ENCODE measurements at places on chromosomes 13 and 19. TPM values are rescaled to one million over a fixed set of nuclear protein-coding genes. Genes with fewer than 3 reads are reported as not detected.

RFPL4AL1 gene
- total RNA-seq: not detected

DNA sequence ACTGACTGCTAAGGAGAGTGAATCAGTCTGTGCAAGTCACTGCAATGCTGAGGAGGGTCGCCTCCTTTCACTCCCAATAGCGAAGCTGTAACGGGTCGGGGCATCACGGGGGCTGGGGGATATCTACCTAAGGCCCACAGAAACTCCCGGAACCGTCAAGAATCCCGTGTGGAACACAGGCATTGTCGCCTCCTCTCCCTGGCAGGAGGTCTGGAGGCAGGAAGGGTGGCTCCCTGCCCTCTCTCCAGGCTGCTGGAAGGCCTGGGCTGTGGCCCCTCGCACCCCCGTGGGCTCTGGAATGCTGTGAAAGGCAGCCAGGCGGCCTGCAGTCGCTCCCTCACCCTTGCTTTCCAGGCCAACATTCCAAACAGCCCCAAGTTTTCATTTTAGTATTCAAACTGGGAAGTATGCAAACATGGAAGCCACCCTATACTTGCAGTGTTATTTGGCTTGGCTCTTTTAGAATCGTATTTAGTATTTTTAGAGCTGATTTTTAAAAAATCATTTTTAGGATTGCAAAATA is 109.4 kb downstream of the CRYL1 start:
- no peaks in the 10 kb centered on the region for H3K36me3 ChIP-seq
- peaks cover 26% of the 10 kb centered on the region for H3K4me1 ChIP-seq
- peaks cover 40% of the 10 kb centered on the region for H3K27me3 ChIP-seq
- DNase-seq: no peak

- H3K36me3 ChIP-seq: no peaks in the 10 kb centered on the region
- H3K27ac ChIP-seq: no peak overlapping the region
- H3K4me1 ChIP-seq: no peaks in the 10 kb centered on the region
- no peak overlapping the region for H3K4me3 ChIP-seq
- DNase-seq: no peak
Observed at GRCh38 chr19:364496-365287, 20.1 kb upstream of the MIER2 start.

DNA sequence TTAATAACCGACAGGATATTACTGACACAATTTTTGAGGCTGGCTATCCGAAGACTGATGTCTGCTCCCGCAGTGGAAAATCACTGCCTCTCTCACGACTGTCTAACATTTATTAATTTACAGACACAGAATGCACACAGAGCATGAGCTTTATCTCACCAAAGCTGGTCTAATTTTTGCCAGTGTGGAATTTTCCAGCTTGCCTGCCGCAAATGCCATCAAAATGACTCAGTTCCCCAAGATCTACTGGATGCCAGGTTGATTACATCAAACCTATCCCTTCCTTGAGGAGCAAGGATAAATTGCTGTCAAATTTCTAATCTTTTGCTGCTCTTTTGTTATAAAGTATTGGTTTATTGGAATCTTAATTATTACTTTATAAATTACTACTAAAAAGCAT is 1775.1 kb upstream of the PCDH20 start:
- H3K4me1 ChIP-seq: no peaks in the 10 kb centered on the region
- no peak overlapping the region for H3K4me3 ChIP-seq
- no peak overlapping the region for H3K27ac ChIP-seq
- no peaks in the 10 kb centered on the region for H3K27me3 ChIP-seq
- no peak for DNase-seq
